ENCODE measurements at places on chromosomes 13 and 19.
A peak's percentile ranks its signal among the peaks of the same experiment; 100 is the strongest.

GRCh38 chr19:19352823-19353222 lies 32.2 kb downstream of the MAU2 start:
- DNase-seq: no peak

- DNase-seq: no peak
These were observed 49.0 kb downstream of the FREM2 start for GRCh38 chr13:38735665-38736440.

GRCh38 chr13:40375489-40376171 lies 290.8 kb downstream of the FOXO1 start:
- DNase-seq: no peak

DNA sequence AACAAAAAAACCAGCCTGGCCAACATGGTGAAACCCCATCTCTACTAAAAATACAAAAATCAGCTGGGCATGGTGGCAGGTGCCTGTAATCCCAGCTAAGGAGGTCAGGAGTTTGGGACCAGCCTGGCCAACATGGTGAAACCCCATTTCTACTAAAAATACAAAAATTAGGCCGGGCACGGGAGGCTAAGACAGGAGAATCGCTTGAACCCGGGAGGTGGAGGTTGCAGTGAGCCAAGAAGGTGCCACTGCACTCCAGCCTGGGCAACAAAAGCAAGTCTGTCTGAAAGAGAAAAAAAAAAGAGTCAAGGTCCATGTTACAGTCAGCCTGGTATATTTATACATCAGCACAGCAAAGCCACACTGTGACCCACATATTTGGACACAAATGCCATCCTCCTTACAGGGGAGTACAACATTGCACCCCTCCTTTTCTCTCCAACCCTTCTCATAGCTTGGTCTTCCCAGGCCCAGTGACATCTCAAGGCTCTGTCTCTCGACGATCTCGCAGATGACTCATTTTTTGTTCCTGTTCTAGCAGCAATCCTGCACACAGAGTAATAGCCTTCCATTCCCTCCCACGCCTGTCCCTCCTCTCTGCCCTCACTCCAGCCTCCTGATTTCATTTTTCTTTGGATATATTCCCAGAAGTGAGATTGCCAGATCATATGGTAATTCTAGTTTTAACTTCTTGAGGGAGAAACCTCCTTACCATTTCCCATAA lies 21.0 kb upstream of the DPP9 start:
- DNase-seq: no peak

- no peak for DNase-seq
These were observed 36.7 kb downstream of the DNAJC3 start for GRCh38 chr13:95713651-95714050.

- no peak for DNase-seq
These were observed 1.0 kb downstream of the PCID2 start for GRCh38 chr13:113207460-113207859.

DNA sequence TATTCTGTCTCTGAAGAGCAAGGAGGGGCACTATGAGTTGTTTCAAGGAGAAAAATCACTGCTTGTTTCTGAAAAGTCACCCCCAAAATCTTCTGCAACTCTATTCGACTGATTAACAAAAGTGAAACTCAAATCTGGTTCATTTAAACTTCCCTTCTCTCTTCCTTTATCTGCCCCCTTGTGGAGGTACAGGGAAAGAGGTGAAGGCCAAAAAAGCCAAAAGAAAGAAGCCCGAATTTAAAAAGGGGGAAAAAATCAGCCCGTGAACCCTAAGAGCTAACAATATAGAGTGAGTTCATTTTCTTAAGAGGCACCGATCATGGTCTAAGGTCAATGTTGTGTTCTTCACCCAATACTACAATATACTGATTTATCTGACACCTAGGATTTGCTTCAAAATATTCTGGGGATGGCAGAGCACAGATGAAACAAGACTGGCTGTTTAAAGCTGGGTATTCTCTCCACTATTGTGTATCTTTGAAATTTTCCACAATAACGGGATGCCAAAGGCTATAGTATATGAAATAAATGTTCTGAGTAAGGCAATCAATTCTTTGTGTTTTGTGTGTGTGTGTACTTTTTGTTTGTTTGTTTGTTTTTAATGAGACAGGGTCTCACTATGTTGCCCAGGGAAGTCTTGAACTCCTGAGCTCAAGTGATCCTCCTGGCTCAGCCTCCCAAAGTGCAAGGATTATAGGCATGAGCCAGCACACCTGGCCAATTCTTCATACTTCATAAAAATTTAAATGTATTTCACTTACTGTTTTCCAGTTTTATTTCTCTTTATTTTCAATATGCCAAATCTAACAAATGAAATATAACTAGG lies 55.0 kb upstream of the EEF1AKMT1 start:
- peak; percentile 46 for DNase-seq

DNA sequence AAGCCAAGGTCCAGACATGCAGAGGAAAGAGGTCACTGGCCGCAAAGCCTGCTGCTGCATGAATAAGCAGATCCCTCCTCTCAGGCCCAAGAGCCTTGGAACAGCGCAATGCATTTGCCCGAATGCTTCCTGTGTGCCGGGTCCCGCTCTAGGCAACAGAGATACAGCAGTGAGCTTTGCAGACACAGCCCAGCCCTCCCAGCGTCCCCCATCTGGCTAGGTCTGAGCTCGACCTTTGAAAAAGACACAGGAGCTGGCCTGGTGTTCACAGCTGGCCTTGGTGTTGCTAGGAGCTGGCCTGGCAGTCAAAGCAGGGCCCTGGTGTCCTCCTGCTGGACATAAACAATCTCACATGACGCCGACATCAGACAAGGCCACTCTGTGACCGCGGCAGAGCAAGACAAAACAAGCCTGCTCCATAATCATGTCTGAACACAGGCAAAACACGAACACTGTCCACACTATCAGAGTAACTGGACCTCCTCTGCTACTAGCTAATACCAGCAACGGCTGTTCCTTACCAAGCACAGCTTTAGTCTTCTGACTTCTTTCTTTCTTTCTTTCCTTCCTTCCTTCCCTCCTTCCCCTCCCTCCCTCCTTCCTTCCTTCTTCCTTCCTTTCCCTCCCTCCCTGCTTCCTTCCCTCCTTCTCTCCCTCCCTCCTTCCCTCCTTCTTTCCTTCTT lies 5.7 kb upstream of the PEX11G start:
- DNase-seq: no peak

DNA sequence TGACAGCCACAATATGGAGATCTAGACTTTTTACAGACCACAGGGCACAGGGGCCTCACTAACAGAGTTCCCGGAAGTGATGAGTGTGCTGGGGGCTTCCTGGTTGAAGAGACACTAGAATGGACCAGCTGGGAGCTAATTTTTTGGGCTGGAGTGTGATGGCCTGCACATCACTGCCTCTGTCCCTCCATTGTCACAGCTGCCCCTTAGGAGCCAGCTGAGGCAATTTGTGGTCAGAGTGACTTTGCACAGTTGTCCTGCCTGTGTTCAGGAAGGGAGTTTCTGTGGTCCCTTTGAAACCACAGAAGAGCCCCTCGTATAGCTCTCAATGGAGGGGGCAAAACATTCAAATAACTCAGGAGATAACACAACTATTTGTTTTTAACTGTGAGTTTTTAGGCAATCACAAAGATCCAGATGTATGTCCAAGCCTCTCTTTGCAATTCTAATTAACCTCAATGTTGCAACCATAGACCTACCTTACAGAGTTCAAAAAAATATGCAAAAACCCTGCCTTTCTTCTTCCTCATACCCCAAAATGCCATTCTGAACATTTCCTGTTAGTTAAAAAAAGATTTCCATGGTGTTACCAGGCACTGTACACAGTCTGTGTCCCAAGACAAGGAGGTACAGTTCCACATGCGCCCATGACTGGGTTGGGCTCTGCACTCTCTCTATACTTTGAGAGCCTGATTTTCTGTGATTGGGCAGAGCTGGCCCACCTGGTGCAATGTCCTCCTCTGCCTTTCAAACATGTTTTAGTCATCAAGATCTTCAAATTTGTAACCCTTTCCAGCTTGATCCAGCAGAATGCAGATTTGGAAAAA lies 2.4 kb downstream of the ALOX5AP start:
- DNase-seq: no peak

- peak; percentile 64 for DNase-seq
These were observed 44.9 kb downstream of the ESD start for GRCh38 chr13:46751811-46752635.

- no peak for DNase-seq
These were observed 41.4 kb downstream of the NLRP12 start for GRCh38 chr19:53782698-53783097.

- DNase-seq: no peak
These were observed 34.7 kb upstream of the SEMA6B start for GRCh38 chr19:4594201-4594600.

DNA sequence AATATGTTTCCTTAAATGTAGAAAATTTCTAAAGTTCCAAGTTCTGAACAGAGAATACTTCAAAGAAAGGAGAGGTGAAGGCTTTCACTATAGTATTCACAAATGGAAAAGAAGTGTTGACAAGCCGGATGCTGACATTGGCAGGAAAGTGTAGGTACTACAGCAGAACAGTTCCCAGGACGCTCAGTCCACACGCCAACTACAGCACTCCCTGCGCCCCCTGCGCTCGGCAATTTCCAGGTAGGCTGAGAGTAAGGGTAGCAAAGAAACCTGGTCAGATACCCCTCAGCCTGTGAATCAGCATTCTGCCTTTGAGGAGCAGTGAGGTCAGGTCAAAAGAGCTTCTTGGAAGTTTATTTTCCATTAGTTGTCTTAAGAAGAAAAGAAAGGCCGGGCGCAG lies 115.3 kb downstream of the NALCN start:
- DNase-seq: no peak

GRCh38 chr13:112618501-112618900 lies 30.5 kb upstream of the TUBGCP3 start:
- DNase-seq: no peak

GRCh38 chr19:9934132-9934950 lies 2.0 kb downstream of the OLFM2 start:
- DNase-seq: peak; percentile 36

- DNase-seq: no peak
These were observed 415.5 kb downstream of the FGF14 start for GRCh38 chr13:101986316-101986715.

DNA sequence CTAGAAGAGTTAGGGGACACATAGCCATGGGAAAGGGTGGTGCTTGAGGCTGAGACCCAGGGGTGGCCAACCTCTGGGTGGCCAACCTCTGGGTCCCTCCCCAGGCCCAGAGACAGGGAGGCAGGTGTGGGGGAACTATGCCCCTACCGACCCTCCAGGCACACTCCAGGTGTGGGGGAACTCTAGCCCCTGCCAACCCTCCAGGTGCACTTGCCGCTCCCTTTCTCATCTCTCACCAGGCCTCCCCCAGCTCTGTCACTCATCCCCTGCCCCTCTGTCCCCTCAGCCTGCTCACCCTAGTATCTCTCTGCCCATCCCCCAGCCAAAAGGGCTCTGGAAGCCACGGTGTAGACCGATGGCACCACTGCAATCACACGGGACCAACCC lies 10.6 kb upstream of the VSTM2B start:
- DNase-seq: no peak

- DNase-seq: no peak
These were observed 790.2 kb downstream of the GPC5 start for GRCh38 chr13:92188574-92188973.

DNA sequence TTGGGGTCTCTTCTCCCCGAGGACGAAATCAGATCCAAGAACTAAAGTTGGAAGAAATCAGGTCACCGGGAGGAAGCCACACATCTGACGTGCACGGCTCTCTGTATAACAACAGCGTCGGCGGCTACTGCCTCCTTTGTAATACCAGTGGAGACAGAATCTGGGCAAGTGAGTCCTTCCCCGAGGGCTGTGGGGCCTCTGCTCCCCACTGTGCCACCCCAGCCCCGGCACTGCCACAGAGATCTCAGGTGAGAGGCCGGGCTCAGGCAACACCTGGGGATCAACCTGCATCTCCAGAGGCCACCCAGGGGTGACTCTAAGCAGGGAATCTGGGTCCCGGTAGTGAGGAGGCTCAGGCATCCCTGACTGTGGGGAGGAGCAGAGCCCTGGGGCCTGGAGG lies 33.7 kb upstream of the C13orf46 start:
- no peak for DNase-seq

DNA sequence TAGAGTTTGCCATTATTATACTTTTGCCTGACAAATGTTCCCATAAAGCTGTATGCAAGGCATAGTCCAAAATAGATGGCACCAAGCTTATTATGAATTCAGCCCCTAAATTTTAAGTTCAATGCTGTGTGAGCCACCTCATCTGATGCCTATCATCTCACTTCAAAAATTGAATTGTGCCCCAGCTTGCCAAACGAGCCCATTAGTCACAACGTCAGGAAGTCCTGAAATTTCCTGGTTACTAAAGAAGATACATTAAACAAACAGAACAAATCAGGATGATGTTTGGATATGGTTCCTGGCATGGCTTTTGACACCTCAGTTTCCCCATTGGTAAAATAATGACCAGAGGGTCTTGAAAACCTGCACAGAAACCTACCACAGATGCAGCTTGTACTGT lies 147.5 kb upstream of the SOX21 start:
- no peak for DNase-seq

DNA sequence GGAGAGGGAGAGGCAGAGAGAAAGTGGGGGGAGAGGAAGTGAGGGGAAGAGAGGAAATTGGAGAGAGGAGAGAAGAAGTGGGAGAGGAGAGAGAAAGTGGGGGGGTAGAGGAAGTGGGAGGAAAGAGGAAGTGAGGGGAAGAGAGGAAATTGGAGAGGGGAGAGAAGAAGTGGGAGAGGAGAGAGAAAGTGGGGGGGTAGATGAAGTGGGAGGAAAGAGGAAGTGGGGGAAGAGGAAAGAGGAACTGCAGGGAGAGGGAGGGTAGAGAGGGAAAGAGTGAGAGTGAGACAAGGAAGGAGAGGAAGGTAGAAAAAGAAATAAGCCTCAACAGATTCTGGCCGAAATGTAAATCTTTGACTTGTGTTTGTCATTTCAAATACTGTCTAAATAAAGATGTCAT lies 146.6 kb downstream of the KLF12 start:
- no peak for DNase-seq

- no peak for DNase-seq
These were observed 71.6 kb downstream of the SHISA2 start for GRCh38 chr13:25980255-25980654.

- no peak for DNase-seq
These were observed 9.2 kb downstream of the SCAF1 start for GRCh38 chr19:49651029-49651819.

DNA sequence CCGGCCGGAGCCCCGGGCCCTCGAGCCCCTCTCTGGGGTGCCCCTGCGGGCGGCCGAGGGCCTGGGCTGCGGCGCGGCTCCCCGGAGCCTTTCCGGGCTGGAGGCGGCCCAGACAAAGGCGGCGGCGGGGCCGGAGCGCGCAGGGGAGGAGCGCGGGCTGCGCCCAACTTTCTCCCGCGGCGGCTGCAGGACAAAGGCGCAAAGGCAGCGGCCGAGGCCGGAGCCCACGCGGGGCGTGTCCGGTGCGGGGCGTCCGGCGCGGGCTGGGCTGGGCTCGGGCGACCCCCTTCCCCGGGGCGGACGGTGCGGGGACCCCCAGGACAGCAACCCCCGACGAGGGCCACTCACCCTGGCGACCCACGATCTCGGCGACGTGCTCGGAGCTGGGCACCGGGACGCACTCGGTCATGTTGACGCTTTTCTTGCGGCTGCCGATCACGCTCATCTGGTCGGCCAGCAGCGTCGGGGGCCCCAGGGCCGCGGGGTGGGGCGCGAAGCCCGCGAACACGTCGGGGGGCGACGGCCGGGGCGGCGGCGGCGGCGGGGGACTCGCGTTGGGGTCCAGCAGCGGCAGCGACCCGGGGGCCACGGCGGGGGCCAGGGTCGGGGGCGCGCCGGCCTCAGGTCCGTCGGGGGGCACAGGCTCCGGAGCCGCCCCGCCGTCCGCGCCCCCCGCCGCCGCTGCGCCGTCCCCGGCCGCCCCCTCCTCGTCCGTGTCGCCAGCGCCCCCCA lies 843 bp downstream of the MEX3D start:
- DNase-seq: no peak

GRCh38 chr19:6068711-6069110 lies 41.6 kb downstream of the RFX2 start:
- no peak for DNase-seq

GRCh38 chr19:14782626-14783409 lies 4.5 kb upstream of the ADGRE2 start:
- DNase-seq: no peak

Data from KG1 (cell line).